Mammary epithelial cell (primary cell): ENCODE measurements at places on chromosomes 3 and 15.

GRCh38 chr15:51884517-51885236, 55.2 kb downstream of the TMOD3 start:
- peak; percentile 69 for DNase-seq

DNA sequence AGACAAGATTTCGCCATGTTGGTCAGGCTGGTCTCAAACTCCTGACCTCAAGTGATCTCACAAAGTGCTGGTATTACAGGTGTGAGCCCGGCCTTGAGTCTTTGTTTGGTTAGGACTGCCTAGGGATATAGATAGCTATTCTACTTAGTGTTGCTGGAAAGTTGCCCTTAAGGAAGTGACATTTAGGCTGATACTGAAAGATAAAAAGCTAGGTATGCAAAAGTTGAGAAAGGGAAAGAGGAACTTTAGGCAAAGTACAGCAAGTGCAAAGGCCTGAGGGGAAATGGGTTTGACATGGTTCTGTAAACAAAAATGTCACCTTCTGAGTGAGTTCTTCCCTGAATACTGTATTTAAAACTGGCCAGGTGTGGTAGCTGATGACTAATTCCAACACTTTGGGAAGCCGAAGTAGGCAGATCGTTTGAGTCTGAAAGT, 111.5 kb downstream of the ZNF609 start:
- DNase-seq: no peak

DNA sequence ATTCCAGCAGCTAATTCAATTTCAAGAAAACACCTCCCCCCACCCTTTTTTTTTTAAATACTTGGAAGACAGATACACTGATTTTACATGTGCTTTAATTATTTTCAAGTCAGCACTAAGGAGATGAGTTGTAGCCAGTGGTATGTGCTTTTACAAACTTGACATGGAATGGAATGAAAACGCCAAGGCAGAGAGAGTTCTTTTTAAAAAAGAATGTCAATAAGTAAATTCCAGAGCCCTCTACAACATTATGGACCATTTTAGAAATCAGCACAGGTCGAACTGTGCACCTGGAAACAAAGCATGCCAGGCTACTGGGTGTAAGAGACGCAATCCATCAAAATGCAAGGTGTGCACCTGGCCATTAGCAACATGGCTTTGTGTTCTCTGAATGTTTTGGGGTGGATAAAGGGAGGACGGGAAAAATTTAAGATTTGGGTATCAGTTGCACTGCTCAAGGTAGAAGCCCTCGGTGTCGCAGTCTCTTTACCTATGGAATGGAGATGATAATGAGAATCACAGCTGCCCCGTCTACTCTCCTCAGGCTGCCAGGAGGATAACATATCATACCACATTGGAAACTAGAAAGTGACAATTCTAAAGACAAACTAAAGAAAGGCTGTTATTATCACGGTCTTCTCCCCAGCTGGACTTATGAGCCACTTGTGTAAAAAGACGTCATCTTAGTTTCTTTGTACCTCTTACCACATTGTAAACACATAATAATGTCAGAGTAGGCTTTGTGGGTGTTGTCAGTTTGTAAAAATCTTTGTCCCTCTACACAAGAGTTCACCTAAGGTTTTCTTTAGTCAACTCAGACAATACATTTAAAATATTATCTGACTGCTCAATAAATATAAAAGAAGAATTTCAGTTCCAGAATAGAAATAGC, 107.4 kb upstream of the PRICKLE2 start:
- no peak for DNase-seq

DNA sequence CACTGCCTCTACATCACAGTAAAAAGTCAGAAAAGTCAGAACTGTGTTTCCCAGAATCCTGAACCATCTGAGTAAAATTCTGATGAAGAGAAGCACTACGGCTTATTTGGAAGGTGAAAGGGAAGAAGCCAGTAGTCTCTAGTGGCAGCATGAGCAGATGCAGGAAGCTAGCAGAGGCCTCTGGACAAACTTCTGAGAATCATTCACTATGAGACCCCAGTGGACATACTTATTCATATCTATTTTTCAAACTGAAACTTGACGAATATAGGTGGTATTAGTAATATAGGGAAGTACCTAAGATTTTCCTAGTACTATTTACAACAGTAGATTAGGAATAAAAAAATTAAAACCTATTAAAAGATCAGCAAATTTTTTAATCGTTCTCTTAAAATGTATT, 272.8 kb upstream of the TTC14 start:
- DNase-seq: no peak

- DNase-seq: no peak
These were observed 102.9 kb downstream of the ADCY5 start for GRCh38 chr3:123346021-123346420.

DNA sequence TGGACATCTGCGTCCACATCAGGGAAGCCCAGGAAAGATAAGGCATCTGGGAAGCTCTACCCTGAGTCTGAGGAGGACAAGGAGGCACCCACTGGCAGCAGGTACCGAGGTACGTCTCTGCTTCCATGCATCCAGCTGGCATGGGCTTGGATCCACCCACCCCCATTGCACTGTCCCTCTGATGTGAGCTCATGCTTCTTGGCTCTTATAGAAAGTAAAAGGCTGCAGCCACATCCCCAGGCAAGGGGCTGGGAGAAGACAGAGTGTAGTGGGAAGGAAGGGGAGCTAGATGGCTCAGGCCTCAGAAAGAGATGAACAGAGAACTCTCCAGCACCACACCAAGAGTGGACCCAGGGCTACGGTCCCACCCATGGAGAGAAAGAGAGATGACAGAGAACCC, 18.2 kb downstream of the PTH1R start:
- no peak for DNase-seq

- peak; percentile 71 for DNase-seq
These were observed 82.3 kb downstream of the RBPMS2 start for GRCh38 chr15:64693134-64693533.

- DNase-seq: no peak
These were observed 618.0 kb downstream of the CADM2 start for GRCh38 chr3:85576697-85577200.

- DNase-seq: peak; percentile 59
These were observed 58.4 kb upstream of the ABHD17C start for GRCh38 chr15:80636675-80637074.

- DNase-seq: no peak
These were observed 15.5 kb upstream of the PCSK6 start for GRCh38 chr15:101504866-101505609.

DNA sequence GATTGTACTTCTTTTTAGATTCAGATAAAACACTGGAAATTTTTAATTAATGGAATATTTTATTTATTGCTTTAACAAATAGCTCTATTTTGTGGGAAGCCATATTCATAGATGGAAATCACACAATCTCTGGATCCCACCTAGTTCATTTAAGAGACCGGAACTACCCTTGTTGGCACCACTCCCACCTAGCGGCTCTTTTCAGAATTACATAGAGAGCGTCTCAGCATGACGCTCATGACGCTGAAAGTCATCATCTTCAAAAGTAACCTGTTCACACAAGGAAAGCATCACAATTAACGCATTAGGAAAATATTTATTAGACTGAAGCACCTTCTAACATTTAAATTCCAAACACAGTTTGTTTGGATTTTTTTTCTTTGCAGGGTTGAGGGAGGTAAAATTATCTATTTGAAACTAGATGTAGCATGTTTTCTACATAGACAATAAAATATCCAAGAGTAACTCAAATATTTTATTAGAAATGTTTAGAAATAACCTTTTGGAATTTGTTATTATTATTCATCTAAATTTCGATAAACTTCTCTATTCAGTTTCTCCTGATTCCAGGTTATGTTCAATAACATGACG, 214.9 kb upstream of the ARRDC4 start:
- DNase-seq: peak; percentile 9

DNA sequence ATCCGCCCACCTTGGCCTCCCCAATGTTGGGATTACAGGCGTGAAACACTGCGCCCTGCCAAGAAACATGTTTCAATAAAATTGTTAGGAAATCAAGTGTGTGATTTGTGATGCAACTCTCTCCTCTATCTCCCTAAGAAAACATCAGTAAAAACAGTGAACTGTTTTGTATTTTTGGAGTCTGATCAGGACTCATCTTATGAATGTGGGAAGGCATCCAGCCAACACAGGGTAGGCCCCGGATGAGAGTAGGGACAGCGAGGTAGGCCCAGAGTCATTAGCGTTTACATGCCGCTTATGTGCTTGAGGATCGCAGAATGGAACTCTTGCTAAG, 884 bp upstream of the GLYCTK start:
- peak; percentile 29 for DNase-seq

DNA sequence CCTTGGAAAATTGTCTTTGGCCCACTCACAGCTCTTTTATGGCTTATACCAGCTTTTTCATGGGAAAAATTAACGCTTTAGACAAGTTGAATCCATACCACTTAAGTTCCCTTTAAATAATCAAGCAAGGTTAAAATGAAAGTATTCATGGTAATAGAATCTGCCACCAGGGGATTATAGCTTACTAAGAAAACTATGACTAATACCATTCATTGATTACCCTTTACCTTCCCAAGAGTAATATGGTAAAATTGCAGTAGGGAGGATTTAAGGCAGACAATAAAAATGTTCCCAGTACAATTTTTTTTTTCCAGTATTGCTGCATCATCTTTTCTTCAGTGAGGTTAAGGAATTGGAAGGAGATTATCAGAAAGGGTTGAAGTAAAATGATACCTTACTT, 641.1 kb upstream of the NAALADL2 start:
- no peak for DNase-seq

- peak; percentile 65 for DNase-seq
These were observed at the start of gene MED12L for GRCh38 chr3:151085227-151085888. Gene MED12L (plus strand): TSS chr3:151085664. CDS start chr3:151086927, 1,263 bp downstream.

- no peak for DNase-seq
These were observed 96.6 kb downstream of the EFL1 start for GRCh38 chr15:82165948-82166376.

- no peak for DNase-seq
These were observed 15.9 kb downstream of the PFN2 start for GRCh38 chr3:149954812-149955211.

DNA sequence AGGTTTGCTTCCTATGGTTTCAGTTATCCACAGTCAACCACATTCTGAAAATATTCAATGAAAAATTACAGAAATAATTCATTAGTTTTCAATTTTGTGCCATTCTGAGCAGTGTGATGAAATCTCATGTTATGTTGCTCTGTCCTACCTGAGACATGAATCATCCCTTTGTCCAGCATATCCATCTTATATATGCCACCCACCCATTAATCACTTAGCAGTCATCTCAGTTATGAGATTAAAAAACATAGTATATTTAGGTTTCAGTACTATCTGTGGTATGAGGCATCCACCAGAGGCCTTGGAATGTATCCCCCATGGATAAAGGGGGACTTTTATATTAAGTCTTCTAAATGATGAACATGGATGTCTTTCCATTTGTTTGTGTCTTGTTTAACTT, 64.7 kb upstream of the PROK2 start:
- peak; percentile 38 for DNase-seq

- DNase-seq: no peak
These were observed 420.2 kb downstream of the SI start for GRCh38 chr3:164658125-164658524.

GRCh38 chr3:87390353-87390752, 114.0 kb upstream of the POU1F1 start:
- no peak for DNase-seq

DNA sequence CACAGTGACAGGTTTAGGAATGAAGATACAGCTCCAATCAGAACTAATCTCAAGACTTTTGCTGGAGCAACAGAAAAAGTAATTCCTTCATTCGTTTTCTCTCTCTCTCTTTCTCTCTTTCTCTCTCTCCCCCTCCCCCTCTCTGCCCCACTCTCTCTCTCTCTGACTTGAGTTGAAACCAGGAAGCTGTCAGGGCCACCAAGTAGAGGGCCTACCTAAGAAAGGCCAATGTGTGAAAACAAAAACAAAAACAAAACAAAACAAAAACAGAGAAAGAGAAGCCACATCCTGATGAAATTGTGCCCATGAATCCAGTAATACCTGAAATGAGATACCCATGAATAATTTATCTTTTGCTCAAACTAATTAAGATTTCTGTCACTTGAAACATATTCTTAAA, 72.9 kb downstream of the ATP8B4 start:
- no peak for DNase-seq

DNA sequence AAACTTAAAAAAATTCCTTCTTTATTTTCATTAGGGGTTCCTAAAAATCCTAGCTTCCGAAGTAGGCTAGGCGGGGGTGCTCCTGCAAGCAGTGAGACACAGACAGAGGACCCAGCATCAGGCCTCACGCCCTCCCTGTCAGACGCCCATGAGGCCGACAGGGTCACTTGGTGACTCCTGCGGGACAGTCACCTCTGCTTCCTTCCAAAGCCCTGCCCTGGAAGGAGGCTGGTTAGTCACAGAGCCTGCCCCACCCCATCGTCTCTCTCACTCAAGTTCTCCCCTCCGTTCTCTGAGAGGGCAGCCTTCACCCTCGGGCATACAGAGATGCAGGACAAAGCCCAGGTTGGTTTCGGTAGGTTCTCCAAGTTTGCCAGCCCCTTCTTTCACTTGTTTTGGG, 38.6 kb downstream of the EHD4 start:
- peak; percentile 78 for DNase-seq

- DNase-seq: peak; percentile 44
These were observed 97.9 kb upstream of the C3orf80 start for GRCh38 chr3:160127308-160127707.

DNA sequence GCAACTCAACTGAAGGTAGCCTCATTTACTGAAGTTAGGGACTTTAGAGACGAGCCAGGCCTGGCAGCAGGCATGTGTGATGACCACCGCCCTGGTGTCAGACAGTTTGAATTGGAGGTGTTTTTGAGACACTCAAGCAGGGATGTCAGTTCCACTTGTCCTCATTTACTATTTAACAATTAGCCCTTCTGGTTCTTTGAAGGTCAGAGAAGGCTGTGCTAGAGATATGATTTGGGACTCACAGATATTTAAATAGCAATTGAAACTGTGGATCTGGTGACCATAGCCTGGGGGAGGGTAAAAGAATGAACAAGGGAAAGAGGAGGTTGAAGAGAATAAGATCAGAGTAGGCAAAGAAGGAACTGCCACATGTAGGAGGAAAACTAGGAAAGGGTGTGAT, 74.6 kb downstream of the REC114 start:
- no peak for DNase-seq

- DNase-seq: peak; percentile 3
These were observed 32.0 kb upstream of the ZNF445 start for GRCh38 chr3:44509393-44509921.

DNA sequence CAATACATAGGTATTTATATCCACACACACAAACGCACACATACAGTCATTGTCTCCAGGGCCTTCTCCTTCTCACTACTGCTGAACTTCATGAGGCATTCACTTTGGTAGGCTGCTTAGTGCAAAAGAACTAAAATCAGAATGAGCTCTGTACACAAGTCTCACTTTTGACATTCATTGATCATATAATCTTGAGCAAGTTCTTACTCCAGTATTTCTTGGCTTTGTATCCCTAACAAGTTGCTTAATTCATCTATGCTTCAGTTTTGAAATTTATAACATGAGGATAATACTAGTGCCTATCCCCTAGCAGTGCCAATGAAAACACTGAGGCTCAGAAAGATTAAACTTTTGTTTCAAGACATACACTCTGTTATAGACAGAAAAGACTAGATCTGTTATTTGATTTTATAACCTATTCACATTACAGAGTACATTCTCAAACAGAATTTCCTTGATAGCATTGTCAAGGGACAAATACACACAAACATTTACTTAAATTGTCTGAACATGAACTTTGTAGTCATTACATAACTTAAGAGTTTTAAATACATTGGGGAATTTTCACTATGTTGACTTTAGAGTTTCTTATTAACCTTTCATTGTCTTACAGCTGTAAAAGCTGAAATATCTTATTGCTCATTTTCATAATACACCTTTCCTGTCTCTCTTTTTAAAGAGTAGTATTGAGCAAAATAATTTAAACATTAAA, 55.0 kb upstream of the SI start:
- DNase-seq: no peak

- no peak for DNase-seq
These were observed 5.3 kb downstream of the RAF1 start for GRCh38 chr3:12658593-12659058.
